ENCODE measurements at places on chromosomes 4 and X.

DNA sequence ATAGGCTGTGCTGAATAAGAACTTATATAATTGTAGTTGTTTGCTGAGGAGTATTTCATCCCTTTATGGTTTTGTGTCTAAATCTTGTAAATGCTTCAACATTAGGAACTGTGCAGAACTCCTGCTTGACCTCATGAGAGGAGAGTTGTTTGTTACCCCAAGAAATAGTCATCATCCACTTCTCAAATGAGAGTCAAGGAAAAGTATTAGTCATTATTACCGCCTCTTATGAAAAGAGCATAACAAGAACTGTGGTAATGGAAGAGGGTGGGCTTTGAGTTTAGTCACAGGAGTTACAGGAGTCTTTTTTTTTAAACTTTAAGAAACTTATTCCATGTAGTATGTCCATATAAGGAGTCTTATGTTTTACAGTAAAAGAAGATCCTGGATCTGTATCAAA lies 132.9 kb downstream of the RAP1GDS1 start:
- no peak for DNase-seq

GRCh38 chr4:6109842-6110560 lies 90.3 kb downstream of the JAKMIP1 start:
- no peak for DNase-seq

DNA sequence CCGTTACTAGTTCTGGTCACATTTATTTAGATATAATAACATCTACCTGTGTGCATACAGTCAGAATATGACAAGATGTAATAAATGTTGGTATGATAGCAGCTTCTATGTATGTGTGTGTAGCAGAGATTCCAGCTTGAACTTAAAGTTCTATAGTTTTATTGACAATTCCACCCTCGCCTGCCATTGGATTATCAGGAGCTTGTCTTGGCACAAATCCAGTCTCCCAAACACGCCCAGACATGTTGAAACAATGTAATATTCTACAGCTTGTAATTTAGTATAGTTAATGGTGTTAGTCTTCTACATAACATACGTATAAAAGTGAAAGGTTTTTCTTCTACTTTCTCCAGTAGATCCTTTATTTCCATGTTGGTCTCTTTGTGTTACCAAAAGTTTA lies 44.4 kb downstream of the BBS12 start:
- peak; percentile 22 for DNase-seq

DNA sequence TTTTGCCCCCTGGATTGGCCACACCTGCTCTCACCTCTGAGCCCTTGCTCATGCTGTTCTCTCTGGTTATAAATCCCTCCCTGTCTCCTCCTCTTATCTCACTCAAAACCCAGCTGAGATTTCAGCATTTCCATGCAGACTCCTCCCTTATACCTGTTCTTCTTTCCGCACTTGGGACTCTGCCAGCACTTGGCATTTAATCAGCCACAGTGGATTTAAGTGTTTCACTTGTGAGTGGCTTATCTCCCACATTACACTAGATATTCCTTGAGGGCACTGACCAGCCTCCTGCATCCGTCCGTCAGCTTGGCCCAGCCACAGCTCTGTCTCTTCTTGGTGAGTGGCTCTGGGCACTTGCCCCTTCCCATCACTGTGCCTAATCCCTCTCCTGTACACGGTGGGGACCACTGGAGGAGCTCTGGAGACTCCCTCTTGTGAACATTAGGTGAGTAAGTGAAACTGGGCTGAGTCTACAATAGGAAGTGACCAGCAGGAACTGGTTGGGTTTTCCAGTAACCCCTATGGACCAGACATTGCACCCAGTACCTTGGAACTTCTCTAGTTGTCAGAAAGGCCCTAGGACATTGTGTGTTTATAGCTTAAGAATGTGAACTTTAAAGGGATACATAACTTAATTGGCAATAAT lies 19.9 kb downstream of the FGFBP1 start:
- DNase-seq = no peak

DNA sequence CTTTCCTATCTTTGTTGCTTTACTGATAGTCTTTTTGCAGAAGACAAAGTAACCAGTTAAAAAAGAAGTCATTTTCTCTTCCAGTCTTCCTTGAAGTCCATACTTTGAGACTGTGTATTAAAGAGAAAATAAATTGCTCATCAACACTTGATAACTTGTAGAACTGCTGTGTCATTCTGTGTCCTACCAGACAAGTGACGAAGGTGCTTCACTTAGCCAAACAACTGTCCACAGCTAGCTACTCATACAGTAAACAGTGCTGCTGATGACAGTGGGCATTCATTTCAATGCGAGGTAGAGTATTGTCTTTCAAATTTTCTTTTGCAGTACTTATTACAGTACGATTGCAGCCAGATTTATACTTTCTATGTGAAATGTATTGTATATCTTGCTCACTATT lies 11.5 kb downstream of the COL25A1 start:
- no peak for DNase-seq

Data from NCI-H1105 (cell line).